ENCODE measurements at places on chromosomes 1 and 21. TPM values are rescaled to one million over a fixed set of nuclear protein-coding genes. Genes with fewer than 3 reads are reported as not detected.

Gene PGBD5
- total RNA-seq: 0.34 TPM

Gene ACTL8
- 1.7 TPM for total RNA-seq

Gene FAM3B
- not detected for total RNA-seq

Gene PER3
- total RNA-seq: 0.77 TPM

Gene LRRC53
- total RNA-seq: not detected

Gene ATP1A2
- total RNA-seq: 0.17 TPM

Gene CYP4A22
- not detected for total RNA-seq

Gene S100A1
- total RNA-seq: 0.87 TPM

Gene AADACL4
- not detected for total RNA-seq

Gene AQP10
- total RNA-seq: not detected
